ENCODE measurements at places on chromosomes 2 and 18.
A peak's percentile ranks its signal among the peaks of the same experiment; 100 is the strongest.

DNA sequence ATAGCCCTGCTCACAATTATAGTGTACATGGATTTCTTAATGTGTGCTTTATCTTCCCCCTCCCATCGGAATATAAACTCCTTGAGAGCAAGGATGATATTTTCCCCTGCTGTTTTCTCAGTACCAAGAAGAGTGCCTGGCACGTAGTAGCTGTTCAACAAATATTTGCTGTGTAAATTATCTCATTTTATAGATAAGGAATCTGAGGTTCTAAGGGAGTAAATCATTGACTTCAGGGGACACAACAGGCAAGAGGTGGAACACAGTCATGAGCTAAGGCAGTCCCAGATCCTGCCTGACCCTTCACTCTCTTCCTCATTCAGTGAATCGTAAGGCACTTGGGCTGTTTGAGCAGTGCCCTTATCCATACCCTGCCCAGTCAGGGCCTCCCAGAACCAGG, 187.3 kb upstream of the TNP1 start:
- DNase-seq = no peak

- DNase-seq = no peak
These were observed 135.7 kb downstream of the LRRC30 start for GRCh38 chr18:7366597-7366996.

DNA sequence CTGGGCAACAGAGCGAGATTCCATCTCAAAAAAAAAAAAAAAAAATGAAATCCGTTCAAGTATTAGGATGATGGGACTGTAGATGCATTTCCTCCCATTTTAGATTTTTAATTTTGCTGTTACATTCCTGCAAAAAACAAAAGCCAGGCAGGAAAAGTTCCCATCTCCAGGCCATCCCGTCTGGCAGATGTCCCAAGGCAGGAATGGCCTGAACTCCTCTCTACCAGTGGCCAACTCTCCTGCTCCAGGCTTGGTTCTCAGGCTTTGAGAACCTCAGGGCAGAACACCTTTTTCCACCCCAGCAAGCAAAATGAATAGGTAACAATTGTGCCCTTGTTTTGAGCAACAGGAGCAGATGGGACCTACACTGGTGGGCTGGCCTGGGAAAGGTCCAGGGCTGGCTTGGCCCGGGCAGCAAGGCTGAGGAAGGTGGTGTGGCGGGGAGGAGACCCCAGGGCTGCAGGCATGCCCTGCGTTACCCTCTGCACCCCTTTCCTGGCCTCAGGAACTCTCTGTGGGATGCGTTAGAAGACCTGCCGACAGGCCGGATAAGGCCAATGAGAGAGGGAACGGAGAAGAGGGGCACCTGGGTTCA, 86.0 kb downstream of the FAM210A start:
- no peak for DNase-seq

DNA sequence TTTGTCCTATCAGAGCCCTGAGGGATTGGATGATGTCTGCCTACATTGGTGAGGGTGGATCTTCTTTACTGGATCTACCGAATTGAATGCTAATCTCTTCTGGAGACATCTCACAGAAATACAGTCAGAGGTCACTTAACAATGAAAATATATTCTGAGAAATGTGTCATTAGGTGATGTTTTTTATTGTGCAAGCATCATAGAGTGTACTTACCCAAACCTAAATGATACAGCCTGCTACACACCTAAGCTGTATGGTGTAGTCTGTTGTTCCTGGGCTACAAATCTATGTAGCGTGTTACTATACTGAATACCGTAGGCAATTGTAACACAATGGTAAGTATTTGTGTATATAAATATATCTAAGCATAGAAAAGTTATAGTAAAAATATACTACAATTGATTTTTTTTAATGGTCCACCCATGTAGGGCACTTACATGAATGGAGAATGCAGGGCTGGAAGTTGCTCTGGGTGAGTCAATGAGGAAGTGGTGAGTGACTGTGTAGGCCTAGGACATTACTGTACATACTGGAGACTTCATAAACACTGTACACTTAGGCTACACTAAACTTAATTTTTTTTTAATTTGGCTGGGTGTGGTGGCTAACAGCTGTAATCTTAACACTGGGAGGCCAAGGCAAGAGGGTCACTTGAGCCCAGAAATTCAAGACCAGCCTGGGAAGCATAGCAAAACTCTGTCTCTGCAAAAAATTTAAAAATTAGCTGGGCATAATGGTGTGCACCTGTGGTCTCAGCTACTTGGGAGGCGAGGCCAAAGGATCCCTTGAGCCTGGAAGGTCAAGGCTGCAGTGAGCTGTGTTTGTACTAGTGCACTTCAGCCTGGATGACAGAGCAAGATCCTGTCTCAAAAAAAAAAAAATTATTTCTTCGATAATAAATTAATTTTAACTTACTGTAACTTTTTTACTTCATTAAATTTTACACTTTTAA, 226.3 kb upstream of the UBE2E3 start:
- DNase-seq = no peak

GRCh38 chr2:216327447-216327935, 44.8 kb downstream of the MARCHF4 start:
- DNase-seq = no peak

GRCh38 chr18:36887864-36888263, 58.9 kb downstream of the KIAA1328 start:
- DNase-seq = no peak

GRCh38 chr2:236535024-236535423, 34.6 kb upstream of the ACKR3 start:
- DNase-seq = no peak

- DNase-seq = peak; percentile 66
These were observed 117.6 kb downstream of the CAMKMT start for GRCh38 chr2:44479127-44479887.

- DNase-seq = no peak
These were observed 6.0 kb downstream of the GPC1 start for GRCh38 chr2:240441326-240441992.

- DNase-seq = no peak
These were observed 54.7 kb downstream of the FARP2 start for GRCh38 chr2:241410739-241411176.

GRCh38 chr2:60507211-60507965, 46.1 kb downstream of the BCL11A start:
- no peak for DNase-seq

- no peak for DNase-seq
These were observed 94.7 kb downstream of the EXOC6B start for GRCh38 chr2:72731116-72731515.

DNA sequence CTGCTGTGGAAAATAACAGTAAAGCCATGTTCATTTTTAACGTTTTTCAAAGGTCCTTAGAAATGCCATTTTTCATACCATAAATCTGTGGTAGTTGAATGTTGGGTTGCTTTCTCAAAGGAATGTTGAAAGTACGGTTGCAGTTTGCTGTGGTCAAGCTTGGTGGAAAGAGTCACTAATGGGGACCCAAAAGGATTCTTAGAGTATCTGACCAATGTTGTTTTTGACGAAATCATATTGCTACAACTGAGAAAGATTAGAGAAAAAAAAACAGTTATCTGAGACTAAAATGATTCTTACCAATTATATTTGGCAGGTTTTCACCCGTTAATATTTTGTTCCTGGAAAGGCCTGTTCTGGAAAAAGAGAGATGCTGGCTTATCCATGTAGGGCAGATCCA, 439.5 kb upstream of the ETAA1 start:
- no peak for DNase-seq

DNA sequence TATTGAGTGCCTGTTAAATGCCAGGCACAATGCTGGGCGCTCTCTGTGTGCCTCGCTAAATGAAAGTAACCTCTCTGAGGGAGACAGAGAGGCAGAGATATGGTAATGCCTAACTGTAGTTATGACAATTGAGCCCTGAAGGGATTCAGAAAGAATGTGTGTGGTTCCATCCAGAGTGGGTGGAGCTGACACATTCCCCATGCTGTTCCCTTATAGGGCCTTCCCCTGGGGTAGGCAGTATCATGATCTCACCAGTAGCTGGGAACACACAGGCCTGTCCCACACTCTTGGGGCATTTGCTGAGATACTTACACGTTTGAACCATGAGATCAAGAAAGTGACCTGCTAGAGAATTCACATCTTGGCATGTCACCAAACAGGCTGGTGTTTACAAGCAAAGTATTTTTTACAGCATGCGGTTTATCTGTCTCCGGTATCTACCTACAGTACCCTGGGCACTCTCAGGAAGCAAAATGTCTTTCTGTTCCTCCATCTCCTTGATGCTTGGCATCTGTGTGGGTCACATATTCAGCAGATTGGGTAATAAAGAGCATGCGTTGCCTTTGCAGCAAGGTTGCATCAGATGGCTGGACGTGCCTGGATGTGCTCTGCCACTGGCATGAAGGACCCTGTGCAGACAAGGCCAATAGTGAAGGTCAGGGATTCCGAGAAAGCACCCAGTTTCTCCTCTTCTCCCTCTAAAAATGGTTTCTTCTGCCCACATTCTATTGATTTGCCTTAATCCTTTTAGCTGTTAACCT, 9.4 kb downstream of the CTIF start:
- peak; percentile 82 for DNase-seq

GRCh38 chr2:20457661-20458630, 11.1 kb downstream of the RHOB start:
- no peak for DNase-seq

GRCh38 chr18:2906704-2907549, 60.1 kb downstream of the EMILIN2 start:
- peak; percentile 68 for DNase-seq

DNA sequence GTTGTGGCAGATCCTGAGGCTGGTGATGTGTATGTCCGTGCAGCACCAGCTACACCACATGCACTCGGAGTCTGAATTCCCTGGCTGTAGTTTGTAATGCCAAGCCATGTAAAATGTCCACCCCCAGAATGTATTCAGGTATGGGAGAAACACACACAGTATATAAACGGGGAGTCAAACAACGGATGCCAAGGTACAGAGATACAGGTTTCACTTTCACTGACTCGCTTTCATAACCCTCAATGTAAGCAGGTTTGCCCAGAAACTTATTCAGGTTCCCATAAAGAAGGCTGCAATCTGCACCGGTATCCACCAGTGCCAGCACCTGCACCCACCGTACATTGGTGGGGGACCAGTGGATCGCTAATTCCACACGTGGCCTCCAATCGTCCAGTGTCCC, 237.2 kb downstream of the MBD5 start:
- DNase-seq = no peak

- no peak for DNase-seq
These were observed 87.7 kb upstream of the FSHR start for GRCh38 chr2:49241991-49242390.

DNA sequence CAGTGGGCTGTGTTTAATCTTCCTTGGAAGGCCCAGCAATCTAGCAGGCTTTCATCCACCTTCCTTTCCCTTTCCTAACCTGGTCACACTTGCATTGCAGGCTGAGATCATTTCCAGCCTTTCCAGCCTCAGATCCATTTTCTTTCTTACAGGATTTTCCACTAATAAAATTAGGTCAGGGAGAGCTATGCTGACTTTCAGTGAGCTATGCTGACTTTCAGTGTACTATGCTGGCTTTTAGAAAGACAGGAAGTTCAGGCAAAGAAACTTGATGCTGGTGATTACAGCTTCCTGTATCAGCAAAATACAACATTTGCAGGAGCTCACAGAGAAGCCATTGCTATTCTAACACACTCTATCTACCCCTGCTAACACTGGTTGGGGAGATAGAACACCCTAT, 735.0 kb downstream of the CCDC85A start:
- no peak for DNase-seq

- peak; percentile 84 for DNase-seq
These were observed 370 bp downstream of the KLHL29 start for GRCh38 chr2:23385351-23385747.

DNA sequence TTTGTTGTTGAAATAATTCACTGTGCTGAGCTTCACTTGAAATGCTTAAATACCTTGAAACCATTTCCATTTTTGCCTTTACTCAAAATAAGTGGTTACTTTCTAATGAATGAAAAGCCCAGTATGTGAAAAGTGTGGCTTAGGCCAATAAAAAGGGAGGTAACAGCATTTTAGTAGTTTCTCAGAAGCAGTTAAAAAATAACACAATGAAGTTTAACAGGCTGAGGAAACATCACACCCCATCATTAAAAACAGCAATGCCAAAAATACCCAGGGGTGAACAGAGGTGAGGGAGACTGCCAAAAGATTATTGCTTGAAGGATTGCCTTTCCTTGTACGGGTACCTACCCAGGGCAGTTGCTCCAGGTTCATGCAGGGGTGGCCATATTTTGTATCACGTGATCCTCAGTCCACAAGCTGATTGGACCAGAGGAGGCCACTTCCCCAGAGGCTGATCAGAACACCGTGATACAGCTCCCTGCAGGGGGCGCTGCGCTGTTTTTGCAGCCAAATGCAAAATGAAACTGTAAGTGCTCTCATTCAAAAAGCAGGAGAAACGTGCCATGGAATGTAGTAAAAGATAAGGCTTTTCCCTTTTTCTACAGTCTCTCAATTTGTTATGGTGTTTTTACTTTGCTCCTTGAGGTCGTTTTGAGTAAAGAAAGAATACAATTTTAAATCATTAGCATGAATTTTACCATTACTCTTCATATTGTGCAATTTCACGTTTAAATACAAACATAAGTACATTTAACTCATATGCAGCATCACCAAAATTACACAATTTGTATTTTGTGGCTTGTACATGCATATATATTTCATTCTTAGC, 70.2 kb upstream of the SH3BP4 start:
- DNase-seq = peak; percentile 95

DNA sequence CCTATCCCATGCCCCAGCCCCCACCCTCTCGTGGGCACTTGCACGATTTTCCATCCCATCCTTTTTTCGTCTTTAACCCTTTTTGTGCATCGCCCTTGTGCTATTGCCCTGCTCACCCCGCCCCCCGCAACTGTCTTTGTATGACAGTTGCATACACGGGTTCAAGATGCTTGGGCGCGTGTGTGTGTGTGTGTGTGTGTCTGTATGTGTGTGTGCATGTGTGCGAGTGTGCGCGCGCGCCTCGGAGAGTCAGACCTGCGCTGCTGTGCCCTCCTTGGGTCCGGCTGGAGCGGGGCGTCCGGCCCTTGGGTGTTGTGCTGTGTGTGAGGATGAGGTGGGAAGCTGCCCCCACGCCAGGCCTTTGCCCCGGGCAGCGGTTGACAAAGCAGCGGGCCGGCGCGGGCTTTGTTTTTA, 230.7 kb downstream of the HAUS1 start:
- DNase-seq = no peak

GRCh38 chr2:27038631-27039339, 6.0 kb downstream of the TMEM214 start:
- no peak for DNase-seq

- no peak for DNase-seq
These were observed 51.7 kb upstream of the ATP5MC3 start for GRCh38 chr2:175233135-175233719.

- DNase-seq = peak; percentile 11
These were observed 84.0 kb downstream of the EVA1A start for GRCh38 chr2:75476761-75477160.

DNA sequence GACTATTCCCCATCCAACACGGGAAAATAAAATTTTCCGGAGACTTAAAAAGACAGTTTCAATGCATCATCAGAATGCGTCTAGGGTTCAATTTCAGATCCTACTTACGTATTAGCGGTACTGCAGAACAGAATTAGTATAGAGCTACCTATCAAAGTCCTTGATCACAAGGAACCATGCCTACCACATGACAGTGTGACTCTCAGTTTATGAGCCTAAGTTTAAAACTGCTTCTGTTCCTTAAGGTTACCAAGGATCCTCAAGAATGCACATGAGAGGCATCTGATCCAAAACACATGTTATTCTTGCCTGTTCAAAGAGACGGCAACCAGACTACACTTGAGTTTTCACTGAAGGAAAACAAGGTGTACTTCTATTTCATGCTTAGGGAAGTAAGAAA, 369.7 kb downstream of the EPHA4 start:
- no peak for DNase-seq

All from AG08396 (cell line).